ENCODE measurements at places on chromosomes 3 and 15.

GRCh38 chr3:98901119-98901391 lies 440 bp downstream of the DCBLD2 start:
- peak; percentile 16 for DNase-seq

DNA sequence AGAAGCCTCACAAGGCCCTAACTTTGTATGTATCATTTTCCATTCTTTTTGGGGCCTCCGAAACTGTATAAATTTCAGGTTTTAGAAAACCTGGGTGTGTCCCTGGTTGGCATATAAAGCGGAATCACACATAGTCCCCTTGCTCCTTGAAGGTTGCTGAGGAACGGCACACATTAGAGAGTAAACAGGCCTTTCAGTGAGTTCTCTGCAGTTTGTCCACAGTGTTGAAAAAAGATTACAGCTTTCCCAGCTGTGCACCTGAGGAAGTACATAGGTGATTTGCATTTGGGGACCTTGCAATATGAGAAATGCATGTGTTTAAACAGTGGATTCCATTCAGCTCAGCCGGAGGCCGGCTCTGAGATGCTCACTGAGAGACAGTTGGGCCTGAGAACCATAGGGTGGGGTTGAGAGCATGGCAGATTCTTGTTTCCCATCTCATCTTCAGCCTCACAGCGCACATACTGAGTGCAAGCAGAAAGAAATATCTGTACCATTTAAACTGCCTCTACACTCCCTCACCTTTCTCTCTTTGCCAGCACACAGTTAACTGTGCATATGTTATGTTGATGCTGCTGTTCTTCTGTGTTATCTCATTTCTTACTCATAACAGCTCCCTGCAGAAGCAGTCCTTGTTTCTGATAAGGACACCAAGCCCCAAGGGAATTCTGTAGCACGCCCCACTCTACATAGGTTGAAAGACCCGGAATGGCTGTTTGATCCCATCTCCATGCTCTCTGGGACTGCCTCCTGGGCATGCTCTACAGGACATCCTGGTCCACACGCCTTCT lies 60.4 kb downstream of the BOC start:
- no peak for DNase-seq

DNA sequence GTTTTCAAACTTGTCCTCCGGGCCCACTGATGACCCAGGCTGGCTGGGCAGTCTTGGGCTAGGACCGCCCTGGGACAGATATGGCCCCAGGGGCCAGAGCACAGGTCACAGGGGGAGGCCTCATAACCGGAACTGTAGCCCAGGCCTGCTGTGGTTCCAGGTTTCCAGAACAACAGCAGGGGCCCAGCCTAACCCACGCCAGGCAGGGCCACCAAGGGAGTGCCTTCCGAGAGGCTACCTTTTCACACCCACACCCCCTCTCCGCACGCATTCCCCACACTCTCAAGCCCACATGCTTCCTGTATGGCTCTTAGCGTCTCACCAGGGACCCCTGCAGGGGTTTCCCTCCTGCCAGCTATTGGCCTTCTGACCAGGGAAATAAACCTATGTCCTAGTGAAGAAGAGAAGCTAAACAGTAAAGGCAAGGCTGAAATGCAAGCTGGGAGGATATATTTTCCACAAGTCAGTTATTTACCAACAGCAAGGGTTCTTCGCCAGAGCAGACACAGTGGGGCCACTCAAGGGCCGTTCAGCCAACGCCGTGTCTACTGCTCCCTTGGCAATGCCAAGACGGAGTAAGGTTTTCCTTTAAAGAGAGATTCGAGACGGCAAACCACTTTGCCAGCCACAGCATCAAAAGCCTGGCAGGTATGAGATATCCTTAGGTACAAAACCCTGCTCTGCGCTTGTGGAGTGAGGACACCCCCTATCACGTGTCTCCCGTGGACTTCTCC lies 135.1 kb downstream of the ATP10A start:
- no peak for DNase-seq

DNA sequence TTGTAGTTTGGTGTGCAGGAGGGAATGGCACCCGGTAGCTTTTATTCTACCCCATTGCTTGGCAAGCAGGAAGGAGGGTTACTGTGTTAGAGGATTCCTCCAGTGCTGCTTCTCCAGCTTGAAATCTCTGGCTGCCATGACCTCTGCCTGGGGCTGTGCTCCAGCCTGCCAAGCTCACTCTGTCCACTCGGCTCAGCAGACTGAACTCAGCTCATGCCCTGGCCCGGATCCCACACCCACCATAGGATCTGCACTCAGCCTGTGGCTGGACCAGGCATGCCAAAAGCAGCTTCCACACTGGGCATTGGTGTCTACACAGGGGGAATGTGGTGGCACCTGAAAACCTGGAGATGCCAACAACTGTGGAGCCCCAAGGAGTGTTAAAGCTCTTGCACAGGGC lies 26.3 kb downstream of the CLDN16 start:
- DNase-seq = no peak

DNA sequence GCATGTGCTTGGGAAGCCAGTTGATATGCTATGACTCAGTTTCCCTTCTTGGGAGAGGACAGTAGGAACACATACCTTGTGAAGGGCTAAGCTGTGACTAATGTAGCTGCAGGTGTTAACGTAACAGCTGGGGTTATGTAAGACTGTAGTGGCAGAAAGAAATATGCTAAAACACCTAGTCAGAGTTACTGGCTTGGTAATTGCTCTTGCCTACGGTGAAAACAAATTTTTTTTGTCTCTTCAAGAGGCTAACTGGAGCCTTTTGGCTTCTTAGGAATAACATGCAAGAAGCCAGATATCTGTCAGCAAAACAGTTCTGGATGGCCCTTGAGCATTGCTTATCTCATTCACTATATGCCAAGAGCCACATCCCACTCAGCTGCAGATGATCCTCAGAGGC lies 1.4 kb downstream of the MAPKBP1 start:
- no peak for DNase-seq

- no peak for DNase-seq
Measured at GRCh38 chr15:85913461-85913860, 118.7 kb upstream of the KLHL25 start.

GRCh38 chr15:89155656-89156055 lies 65.7 kb downstream of the RLBP1 start:
- DNase-seq = no peak

DNA sequence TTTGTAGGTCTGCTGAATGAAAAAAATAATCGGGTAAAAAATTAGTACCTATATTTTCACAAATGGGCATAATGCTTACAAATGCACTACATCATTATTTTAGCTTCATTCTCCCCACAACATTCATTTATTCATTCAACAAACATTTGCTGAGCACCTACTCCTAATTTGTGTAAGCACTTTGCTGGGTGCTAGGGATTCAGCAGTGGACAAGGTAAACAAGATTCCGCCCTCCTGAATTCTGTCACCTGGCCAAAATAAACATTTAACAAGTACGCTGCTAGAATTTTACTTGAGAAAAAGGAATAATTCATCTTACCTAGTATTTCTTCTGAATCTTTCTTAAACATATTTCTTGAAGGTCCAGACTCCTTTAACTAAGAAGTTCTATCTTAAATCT lies 72.1 kb downstream of the TIGIT start:
- DNase-seq = no peak

- DNase-seq = no peak
Measured at GRCh38 chr15:35912196-35912595, 366.2 kb upstream of the DPH6 start.

GRCh38 chr3:69865925-69866679 lies 126.8 kb downstream of the MITF start:
- no peak for DNase-seq

GRCh38 chr15:78368651-78369050 lies 28.5 kb downstream of the CRABP1 start:
- DNase-seq = peak; percentile 10

GRCh38 chr15:69424748-69425413 lies 10.7 kb downstream of the KIF23 start:
- DNase-seq = no peak

GRCh38 chr3:120567370-120568201 lies 28.6 kb upstream of the NDUFB4 start:
- DNase-seq = peak; percentile 63

- no peak for DNase-seq
Measured at GRCh38 chr3:135556174-135556573, 409.4 kb upstream of the PPP2R3A start.

- peak; percentile 5 for DNase-seq
Measured at GRCh38 chr3:134211797-134212196, 38.9 kb downstream of the RYK start.

DNA sequence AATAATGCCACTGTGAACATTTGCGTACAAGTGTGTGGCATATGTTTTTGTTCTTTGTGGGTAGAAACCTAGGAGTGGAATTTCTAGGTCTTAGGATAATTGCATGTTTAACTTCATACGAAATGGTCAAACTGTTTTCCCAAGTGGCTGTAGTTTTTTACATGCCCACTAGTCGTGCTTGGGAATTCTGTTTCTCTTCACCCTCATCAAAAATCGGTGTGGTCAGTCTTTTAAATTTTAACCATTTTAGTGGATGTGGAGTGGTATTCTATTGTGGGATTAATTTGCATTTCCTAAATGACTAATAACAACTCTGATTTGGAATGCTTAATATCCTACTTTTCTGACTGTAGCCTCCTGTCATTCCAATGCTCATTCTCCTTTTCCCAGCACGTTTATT lies 27.6 kb downstream of the ZFAND6 start:
- no peak for DNase-seq

- DNase-seq = no peak
Measured at GRCh38 chr3:54957711-54958110, 29.9 kb upstream of the LRTM1 start.

DNA sequence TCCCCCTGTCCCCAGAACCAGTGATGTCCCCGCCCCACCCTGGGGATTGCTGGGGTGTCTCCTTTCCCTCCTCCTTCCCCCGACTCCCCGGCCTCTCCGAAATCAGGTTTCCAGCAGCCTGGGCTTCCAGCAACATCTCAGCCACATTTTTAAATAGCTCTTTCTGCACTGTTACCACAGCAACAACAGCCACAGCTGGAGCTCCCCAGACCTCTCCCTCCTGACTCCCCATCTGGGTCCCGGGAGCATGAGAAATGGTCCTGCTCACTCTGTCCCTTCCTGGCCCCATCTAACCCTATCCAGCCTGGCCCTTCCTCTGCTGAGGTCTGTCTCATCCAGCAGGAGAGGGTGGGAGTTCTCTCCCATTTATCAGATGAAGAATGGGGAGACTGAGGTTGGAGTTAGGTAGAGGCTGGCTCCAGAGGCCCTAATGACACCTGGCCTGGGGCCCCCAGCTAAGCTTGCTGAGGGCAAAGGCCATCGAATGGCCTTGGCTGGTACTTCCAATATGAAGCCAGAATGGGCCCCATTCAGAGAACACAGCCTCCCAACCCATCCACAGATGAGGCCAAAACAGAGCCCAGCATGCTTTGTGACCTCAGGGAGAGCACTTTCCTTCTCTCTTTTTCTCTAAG lies 1.5 kb downstream of the CAMK1 start:
- no peak for DNase-seq

DNA sequence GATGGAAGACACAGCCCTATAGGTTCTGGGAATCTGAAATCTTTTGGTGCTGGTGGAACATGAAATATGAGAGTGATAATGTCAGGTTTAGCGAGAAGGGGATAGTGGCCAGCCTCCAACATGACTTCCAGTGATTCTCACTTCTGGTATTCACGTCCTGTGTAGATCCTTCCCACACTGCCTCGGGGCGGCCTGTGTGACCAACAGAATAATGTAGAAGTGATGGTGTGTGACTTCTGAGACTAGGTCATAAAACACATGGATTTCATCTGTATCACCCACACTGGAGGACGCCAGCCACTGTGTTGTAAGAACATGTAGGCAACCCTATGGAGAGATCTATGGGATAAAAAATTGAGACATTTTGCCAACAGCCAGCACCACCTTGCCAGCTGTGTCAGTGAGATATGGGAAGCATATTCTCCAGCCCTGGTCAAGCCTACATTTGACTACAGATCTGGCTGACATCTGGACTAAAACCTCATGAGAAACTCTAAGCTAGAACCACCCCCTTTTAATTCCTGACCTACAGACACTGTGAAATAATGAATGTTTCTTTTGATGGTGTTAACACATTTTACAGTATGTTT lies 25.5 kb upstream of the NUDT16 start:
- DNase-seq = no peak

GRCh38 chr15:70140543-70141375 lies 43.0 kb upstream of the TLE3 start:
- no peak for DNase-seq

DNA sequence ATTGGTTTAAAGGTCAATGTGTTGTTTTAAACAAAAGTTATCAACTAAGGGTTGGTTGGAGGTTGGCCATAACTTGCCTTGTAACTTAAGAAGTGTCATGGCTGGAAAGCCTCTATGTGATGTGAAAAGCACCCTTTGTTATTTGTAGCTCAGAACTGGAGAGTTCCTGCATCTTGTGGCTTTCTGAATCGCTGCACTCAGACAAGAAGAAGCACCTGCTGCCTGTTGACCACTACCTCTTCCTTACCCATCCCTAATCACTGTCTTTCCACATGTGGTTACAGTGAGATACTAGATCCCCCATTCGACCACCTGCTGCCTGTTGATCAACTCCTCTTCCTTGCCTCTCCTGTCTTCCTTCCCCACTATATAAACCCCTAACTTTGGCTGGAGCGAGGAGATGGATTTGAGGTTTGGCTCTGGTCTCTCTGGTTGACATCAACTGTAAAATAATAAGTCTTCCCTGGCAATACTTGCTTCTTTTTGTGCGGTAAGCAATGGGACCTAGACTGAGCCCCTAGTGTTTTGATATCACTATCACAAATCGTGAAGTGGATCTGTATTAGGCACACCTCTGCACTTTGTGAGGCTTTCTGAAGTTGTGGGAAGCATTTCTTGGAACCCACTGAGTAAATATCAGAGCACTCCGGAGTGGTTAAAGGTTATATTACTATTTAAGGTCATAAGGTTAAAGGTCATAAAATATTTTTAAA lies 13.8 kb downstream of the RPL39L start:
- DNase-seq = no peak

GRCh38 chr3:193665370-193665989 lies 72.5 kb downstream of the OPA1 start:
- DNase-seq = peak; percentile 7

- no peak for DNase-seq
Measured at GRCh38 chr15:97410897-97411575, 549.5 kb upstream of the ARRDC4 start.

DNA sequence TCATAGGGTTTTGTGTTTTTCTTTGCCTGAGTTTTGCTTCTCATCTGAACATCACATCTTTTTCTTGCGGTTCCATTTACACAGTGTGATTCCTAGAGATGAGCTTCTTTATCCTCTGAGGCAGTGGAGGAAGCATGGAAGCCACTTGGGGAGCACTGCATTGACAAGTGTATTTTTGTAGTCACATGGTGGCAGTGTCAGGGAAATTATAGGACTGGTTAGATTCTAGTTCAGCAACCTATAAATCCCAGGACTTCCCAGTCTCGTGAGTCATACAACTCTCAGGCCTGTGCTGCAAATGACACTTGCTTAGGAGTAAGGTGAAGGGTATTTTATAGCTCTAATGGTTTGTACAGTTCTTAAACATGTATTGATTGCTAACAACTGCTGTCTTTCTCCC lies 58.4 kb downstream of the RBM6 start:
- DNase-seq = peak; percentile 2

- DNase-seq = no peak
Measured at GRCh38 chr15:48409623-48410022, 78.4 kb downstream of the DUT start.

GRCh38 chr15:95129574-95129973 lies 898.2 kb downstream of the MCTP2 start:
- no peak for DNase-seq

Measured in NCI-H2227 treated with DMSO at 0.1 percent for 48 hours (cell line).